ENCODE measurements at places on chromosomes 7 and 10.

- no peak for DNase-seq
Measured at GRCh38 chr7:137674048-137674447, 172.7 kb downstream of the DGKI start.

DNA sequence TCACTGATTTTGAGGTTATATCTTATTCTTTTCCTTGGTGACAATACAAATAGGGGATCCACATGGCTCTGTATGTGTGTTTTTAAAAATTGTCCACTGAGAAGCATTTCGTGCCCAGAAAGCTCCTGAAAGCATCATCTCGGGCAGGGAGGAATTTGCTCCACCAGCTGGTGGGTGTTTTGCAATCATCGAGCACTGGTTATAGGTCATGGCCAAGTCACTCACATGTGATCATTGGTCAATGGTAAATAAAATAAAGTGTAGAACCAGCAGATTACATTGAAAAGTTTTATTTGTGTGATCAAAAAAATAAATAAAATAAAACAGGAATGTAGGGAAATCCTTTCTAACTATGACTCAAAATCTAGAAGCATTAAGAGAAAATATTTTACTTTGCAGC lies 23.0 kb upstream of the SNX13 start:
- DNase-seq: no peak

- DNase-seq: no peak
Measured at GRCh38 chr7:156123362-156123761, 311.1 kb upstream of the SHH start.

GRCh38 chr10:35937546-35937945 lies 295.4 kb upstream of the FZD8 start:
- no peak for DNase-seq

DNA sequence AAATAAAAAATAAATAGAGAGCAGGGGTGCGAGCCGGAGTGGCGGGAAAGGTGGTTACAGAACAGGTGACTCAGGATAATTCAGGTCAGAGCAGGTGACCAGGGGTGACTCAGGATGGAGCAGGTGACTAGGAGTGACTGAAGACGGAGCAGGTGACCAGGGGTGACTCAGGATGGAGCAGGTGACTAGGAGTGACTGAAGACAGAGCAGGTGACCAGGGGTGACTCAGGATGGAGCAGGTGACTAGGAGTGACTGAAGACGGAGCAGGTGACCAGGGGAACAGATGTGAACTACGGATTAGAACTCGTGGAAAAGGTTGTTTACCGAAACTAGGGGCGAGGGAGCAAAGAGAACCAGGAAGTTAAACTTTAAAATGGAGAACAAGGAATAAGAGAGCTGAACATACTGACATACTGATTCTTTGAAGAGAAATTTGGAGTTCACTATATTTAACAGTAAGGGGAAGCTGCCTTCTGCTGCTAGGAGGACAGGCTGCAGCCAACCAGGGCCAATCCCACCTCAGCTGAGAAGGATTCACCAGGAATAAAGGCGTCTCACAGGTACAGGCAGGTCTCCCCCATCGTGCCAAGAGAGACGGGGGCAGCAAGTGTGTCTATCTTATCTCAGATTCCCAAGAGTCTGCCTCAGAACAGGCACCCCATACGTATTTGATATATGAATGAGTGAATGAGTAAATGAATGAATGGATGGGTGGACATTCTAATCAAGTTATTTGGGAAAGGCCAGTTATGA lies 101.3 kb downstream of the CPXM2 start:
- DNase-seq: no peak

DNA sequence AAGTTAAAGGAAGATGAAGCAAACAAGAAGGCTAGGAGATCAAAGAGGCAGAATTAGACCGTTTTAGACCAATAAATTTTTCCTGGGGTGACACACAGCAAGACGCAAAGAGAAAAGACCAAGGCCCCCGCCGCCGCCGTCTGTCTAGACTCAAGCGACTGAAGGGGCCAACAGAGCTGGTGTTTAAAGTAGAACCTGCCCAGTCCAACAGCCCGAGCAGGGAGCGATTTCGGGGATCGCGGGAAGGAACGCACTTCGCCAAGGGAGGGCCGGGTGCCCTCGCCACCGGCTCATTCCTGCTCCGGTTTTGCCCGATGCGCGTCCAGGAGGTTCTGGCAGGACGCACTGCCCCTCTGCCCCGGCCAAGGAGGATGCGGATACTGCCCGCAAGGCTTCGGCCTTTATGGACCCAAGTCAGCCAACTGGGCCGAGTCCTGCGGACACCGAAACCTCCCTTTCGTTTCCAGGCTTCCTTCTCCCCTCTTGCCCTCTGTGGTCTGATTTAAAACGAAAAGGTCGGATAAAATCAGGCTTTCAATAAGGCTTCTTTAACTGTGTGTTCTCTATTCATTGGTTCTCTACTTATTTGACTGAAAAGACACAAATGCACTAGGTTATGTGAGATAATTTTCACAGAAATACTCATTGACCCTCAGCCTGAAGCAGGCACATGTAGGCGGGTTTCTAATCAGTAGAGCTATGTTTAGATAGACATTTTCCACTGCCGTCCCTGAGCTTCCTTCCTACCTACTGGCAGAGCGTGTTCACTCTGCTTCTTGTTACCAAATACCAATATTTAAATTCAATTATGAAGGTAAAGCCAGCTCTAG lies 2.2 kb upstream of the HOXA7 start:
- DNase-seq: no peak

- no peak for DNase-seq
Measured at GRCh38 chr10:77879710-77880109, 46.8 kb downstream of the DLG5 start.

GRCh38 chr7:105941596-105941995 lies 21.5 kb upstream of the CDHR3 start:
- DNase-seq: no peak

DNA sequence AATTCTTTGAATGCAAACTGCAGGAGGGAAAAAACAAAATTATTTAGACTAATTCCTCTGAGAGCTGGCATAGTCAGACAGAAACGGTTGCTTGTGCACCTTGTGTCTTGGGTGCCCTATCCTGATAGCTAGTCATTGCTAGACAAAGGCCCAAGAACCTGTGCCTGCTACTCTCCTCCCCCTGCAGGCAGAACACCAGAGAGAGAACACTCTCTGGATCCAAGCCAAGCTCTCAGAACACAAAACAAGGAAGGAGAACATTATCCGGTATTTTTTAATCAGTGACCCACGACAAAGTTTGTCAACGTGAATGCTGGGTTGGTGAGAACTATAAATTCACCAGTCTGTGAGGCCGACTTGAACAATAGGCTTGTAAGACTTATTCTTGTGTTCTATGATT lies 18.8 kb upstream of the PPP1R9A start:
- no peak for DNase-seq

- DNase-seq: no peak
Measured at GRCh38 chr10:124146483-124146882, 53.1 kb upstream of the CHST15 start.

DNA sequence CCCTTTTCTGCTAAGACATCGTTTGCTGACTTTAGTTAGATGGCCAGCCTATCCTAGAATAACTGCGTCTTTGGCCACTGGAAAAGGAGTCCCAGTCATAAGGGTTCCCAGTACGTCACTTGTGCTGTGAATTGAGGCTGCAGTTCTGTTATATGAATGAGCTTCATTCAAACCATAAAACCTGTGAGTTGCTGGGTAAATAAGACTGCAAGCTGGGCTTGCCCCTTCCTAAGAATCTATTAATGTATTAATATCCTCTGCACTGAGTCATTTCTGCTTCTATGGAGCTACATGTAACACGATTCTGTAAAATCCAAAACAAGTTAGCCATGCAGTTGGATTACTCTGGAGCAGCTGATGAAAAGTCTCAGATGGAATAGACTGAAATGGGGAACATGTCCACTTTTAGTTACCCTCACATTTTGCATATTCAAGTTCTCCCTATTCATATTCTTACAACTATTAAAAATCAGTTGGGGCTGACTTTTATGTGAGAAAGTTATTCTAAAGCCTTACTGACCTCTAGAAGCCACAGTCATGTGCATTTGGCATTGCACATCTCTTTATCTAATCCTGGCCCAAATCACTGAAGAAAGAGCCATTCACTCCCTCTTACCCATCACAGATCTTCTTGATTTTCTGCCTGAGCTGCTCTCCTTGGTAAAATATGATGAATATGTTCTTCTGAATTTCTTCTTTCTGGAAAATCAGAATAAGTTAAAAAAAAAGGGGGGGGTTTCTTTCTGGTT lies 41.8 kb upstream of the TMEM213 start:
- no peak for DNase-seq

GRCh38 chr7:4633012-4633411 lies 49.1 kb upstream of the FOXK1 start:
- DNase-seq: no peak

DNA sequence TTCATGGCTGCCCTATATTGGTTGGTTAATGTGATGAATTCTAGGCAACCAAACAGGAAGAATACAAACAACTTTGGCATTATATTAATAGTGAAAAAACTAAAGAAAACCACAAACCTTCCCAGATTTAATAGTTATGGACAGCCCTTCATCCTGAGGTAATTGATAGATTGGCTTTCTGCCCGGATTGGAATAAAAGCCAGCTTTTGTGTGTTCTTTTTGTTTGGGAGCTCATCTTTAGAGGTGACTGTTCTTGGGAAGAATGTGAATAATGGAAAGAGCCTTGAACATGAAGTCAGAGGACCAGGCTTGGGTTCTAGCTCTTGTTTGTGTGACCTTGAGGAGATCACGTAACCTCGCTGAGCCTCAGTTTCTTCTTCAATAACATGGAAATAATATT lies 92.3 kb downstream of the VTI1A start:
- no peak for DNase-seq
